H1 (cell line): ENCODE measurements at places on chromosomes 2 and 18.

DNA sequence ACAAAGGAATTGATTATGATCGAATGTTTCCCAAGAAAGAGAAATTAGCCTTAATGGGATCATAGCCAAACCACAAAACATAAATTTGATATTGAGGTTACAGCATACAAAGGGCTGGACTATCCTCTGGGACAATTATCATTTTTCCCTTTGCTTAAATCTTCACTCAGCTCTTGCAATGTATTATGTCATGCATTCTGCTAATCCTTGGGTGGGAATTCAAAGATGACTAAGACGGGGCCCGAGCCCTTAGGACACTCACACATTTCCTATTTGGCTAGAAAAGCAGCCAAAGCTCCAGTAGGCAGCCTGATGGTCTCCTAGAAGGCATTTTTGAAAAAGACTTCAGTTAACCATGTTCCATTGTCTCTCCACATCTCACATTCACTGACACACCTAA lies 17.2 kb upstream of the NMI start:
- DNase-seq: no peak

DNA sequence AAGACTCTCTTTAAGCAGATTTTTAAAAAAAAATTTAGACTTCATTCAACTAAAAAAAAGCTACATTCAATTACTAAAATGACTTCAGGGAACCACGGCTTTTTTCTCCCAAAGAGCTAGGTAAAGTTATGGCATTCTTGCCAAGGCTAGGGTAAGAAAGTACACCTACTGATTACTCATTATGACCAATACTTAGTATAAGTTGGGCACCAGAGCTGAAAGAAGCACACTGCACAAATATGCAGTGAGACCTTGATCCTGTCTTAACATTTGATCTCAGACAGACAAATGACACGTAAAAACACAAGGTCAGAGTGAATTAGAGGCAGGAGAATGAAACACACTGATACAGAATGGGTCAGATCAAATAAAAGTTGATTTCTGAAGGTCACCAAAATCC lies 88.7 kb downstream of the THADA start:
- DNase-seq: no peak

DNA sequence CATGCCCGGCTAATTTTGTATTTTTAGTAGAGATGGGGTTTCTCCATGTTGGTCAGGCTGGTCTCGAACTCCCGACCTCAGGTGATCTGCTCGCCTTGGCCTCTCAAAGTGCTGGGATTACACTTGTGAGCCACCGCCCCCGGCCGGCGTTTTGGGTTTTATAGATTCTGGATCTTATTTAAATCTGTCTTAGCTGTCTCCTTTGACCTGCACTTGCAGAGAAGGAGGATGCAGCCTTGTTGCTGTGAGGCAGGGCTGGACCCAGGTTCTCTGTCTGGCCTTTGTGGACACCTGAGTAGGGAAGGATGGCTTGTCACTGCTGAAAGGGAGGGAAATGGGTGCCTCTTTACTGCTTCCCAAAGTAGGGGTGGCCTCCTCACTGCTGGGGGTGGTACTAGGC lies 83.0 kb upstream of the HS6ST1 start:
- DNase-seq: no peak

GRCh38 chr2:239951129-239951734 lies 73.9 kb downstream of the NDUFA10 start:
- no peak for DNase-seq

DNA sequence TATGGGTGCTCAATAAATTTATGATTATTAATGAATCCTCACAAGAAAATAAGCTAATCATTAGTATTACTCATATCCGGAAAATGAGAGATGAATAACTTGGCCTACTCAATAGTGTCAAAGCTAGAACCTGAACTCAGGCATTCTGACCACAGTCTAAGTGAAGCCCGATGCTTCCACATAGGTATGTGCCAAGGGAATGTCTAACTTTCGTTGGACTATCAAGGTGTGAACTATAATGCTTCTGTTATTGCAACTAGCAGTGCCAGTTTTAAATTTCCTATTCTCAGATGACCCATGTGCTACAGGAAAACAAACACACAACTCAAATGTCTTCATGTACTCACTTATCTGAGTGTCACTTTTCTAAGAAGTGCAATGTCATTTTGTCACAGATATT lies 1.8 kb downstream of the BARD1 start:
- no peak for DNase-seq

DNA sequence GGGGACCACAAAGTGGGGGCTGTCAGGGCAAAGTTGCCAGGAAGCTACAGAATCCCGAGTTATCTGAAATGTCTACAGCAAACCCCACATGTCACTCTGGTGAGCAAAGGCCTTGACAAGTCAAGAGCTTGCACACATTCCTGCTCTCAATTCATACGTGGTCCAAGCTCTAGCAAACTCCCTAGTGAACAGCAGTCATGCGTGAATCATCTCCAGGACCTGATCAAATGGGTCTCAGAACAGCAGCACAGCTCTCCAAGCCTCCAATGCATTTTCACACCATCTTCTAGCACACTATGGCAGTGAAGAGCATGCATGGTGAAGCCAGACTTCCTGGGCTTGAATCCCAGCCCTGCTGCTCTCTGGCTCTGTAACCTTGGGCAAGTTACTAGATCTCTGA lies 68.5 kb downstream of the MYO5B start:
- no peak for DNase-seq
